ENCODE measurements at places on chromosomes 5 and 9. TPM values are rescaled to one million over a fixed set of nuclear protein-coding genes. Genes with fewer than 3 reads are reported as not detected.
A peak's percentile ranks its signal among the peaks of the same experiment; 100 is the strongest.

Gene LCN15
- not detected for polyA plus RNA-seq

Gene IL13
- polyA plus RNA-seq: not detected

Gene TOR1A
- 20.0 TPM for polyA plus RNA-seq

Gene TTLL11
- 1.6 TPM for polyA plus RNA-seq

Gene ARL14EPL
- polyA plus RNA-seq: not detected

Gene C5orf34
- polyA plus RNA-seq: 1.2 TPM

Gene IFNK
- polyA plus RNA-seq: not detected

Gene CYSRT1
- 0.64 TPM for polyA plus RNA-seq

Gene PSAT1
- polyA plus RNA-seq: 8.6 TPM

Gene NIPAL4
- 0.39 TPM for polyA plus RNA-seq

Gene FAT2
- polyA plus RNA-seq: 0.06 TPM

Gene RNF208
- polyA plus RNA-seq: 2.3 TPM

Gene NEURL1B
- polyA plus RNA-seq: 0.49 TPM

DNA sequence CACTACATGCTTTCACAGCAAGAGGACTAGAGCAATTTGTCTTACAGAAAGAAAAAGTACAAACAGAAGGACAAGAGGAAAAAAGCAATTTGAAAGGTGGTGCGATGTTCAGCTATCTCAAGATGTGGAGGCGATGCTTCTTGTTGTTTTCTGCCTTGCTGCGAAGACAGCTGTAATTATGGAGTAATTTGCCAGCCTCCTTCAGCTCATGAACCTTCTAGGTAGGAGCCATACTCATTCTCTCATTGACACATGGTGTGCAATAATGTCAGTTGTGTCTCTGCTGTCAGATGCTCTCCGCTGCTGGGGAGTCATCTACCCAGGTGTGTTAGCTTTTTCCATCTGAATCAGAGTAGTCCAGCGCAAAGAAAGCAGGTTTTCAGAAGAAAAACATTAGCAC is 424.5 kb downstream of the NR2F1-AS1 start:
- no peak for DNase-seq

DNA sequence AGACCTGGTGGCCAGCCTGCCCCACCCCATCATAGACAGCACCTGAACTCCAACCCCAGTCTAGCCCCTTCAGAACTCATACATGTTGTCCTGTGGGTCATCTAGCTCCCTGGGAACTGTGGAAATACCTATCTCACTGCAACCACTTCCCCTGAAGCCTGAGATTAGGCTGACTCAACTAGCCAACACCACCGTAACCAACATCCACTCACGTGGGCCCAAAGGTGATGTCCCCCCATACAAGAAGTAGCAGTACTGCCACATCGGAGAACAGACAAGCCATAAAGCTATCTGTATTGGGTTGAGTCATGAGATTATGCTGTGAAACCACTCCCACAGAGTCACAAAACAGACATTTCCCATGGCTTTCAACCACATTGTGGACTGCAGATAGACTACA is 46.6 kb downstream of the OSMR start:
- no peak for DNase-seq

GRCh38 chr9:86355814-86356213 is 1.6 kb upstream of the TUT7 start:
- no peak for DNase-seq

GRCh38 chr5:1502046-1502736 is 21.6 kb downstream of the LPCAT1 start:
- DNase-seq: peak; percentile 95

GRCh38 chr5:135857630-135858311 is 23.3 kb downstream of the SLC25A48 start:
- DNase-seq: no peak

GRCh38 chr5:146751054-146751453 is 127.5 kb downstream of the PPP2R2B start:
- no peak for DNase-seq

DNA sequence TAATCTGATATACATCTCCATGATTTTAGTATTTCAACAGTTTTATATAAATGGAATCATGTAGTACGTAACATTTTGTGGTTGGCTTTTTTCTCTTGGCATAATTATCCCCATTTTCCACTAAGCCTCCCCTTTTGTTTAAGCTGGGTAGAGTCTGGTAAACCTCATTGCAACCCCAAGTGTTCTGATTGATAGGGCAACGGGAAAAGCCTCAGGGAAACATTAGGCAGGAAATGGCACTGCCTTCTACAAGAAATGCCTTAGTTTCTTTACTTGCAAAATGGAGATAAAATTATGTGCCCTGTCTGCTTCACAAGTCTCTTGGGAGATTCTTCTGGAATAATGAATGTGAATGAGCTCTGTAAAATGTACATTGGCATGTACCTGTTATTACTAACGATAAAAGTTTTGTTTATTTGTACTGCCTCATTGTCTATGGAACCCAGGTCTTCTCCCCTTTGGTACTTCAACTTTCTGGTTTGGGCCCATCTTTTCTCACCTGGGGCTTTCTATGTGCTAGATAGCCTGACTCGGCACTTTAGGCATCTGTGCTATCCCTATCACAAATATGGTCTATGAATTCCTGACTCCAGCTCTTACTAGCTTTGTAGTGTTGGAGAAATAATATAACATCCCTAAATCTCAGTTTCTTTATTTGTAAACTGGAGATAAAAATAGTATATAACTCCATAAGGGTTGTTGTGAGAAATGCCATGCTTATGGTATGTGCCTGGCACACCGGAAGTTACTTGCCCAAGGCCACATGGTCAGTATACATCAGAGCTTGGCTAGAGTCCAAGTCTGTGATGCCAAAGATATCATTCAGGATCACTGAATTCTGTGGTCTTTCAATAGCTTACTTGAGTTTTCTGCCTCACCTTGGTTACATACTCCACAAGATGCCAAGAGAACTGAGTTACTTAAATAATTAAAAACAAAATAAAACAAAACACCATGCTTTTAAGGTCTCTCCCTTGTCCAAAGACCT is 48.2 kb upstream of the ZNF169 start:
- DNase-seq: no peak

DNA sequence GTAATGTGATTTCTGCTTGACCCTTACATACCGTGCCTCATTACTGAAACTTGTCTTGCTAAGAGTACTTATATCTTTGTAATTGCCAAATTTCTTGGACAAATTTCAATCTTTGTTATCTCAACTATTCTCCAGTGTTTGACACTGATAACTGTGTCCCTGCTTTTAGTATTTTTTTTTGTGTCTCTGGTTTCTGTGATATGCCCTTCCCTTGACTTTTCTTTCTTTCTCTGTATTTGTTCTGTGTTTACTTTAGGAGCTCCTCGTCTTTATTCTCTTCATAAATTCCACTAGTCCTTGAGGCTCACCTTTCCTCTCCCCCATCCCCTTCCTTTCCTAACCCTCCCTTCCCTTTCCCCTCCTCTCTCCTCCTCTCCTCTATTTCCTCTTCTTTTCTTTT is 123.7 kb upstream of the FBXL17 start:
- DNase-seq: no peak

- DNase-seq: no peak
Observed at GRCh38 chr9:128190516-128191405, 611 bp downstream of the CIZ1 start.

DNA sequence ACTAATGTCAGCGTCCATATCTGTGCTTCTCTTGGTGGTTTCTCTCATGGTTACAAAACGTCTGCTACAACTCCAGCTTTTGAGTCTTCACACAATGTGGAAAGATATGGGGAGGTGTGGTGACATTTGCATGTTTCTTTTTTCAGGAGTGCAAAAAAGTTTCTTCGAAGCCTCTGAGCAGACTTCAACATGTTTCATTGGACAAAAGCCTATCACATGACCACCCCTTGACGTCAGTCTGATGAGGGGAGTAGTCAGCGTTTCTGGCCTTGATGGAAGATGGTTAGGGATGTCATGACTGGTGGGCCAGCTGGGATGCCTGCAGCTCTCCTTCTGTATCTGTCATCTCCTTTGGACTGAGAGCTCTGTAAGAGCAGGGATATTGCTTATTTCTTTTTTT is 61.4 kb downstream of the PTPDC1 start:
- no peak for DNase-seq

GRCh38 chr5:7040111-7040510 is 326.9 kb downstream of the TENT4A start:
- DNase-seq: no peak

DNA sequence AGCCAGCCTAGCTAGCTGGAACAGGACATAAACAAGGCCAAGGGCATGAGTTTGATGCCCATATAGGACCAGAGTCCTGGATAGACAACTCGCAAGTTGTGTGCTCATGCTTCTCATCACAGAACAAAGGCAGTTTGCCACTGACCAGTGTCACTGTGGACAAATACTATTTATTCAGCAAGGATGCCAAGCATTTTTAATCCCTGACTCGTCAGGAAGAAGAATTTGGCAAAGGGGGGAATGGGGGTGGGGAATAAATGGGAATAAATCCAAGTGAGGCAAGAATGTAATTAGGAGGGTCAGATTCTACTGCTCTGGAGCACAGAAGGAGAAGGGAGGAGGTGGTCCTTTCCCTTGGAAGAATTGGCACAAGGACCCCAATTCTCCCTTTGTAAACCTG is 46.8 kb upstream of the ANKRD55 start:
- DNase-seq: no peak

- DNase-seq: no peak
Observed at GRCh38 chr5:107396351-107396690, 274.4 kb downstream of the EFNA5 start.

DNA sequence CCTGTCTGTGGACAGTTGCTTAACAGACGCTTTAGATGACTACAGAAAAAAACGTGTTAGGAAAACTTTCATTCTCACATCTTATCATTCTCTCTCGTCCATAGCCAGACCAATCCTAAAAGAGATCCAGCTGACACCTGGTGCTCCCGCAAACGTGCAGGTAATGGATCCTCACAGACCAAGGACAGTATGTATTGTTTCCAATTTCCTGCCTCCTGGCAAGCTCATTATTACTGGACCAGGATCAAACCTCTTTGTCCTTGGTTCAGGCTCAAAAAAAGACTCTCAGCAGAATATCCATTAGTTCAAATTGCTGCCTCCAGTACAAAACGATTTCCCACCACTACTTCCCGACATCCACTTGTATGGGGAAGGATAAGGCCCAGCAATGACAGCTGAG is 62.4 kb downstream of the SERINC5 start:
- DNase-seq: no peak

- DNase-seq: no peak
Observed at GRCh38 chr5:34452170-34452828, 203.8 kb upstream of the RAI14 start.

DNA sequence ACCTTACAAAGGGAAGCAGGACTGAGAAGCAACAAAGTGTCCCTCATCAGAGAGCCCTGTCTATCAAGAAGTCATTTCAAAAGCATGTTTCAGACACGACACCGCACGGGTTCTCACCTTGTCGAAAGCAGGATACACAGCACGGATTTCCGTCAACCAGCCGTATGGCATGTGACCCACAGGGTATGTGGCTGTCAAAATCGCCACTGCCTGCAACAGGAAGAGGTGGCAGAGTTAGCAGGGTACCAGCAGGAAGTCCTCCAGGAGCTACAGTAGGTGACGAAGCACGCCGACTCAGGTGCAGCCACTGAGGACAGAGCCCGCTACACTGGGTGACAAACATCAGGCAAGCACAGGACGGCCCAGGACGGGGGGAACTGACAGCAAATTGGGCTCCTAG is 81.2 kb downstream of the OTULIN start:
- peak; percentile 79 for DNase-seq

- DNase-seq: peak; percentile 89
Observed at GRCh38 chr5:139848508-139849100, 53.0 kb downstream of the PSD2 start.

DNA sequence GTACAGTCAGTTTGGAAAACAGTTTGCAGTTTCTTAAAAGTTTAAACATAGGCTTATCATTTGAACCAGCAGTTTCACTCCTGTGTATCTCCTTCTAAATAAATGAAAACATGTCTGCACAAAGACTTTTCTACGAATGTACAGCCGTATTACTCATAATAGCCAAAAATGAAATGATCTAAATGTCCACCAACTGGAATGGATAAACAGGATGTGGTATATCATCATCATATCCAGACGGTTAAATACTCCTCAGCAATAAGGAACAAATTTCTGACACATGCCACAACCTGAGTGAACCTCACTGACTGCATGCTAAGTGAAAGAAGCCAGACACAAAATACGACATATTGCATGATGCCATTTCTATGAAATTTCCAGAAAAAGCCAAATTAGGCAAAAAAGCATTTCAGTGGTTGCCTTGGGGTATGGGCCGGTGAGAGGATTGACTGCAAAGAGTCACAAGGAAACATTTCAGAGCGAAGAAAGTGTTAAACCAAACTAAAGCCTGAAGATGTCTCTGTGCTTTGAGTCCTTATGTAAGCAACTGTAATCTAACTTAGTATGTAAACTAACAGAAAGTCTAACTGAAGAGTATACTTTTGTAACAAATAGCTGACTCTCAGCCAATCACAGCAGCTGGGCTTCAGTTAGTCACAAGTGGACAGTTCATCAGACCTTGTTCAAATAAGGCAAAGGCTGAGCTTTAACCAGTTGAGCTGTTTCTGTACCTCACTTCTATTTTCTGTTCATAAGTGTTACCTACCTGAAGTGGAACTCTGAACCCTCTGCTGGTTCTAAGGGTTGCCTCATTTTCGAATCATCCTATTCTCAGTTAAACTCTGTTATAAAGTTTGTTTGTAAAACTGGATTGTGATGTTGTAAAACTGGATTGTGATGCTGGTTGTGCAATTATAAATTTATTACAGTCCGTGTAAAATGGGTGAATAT is 65.2 kb downstream of the TRIO start:
- no peak for DNase-seq

GRCh38 chr5:151632524-151632923 is 41.4 kb upstream of the FAT2 start:
- no peak for DNase-seq

DNA sequence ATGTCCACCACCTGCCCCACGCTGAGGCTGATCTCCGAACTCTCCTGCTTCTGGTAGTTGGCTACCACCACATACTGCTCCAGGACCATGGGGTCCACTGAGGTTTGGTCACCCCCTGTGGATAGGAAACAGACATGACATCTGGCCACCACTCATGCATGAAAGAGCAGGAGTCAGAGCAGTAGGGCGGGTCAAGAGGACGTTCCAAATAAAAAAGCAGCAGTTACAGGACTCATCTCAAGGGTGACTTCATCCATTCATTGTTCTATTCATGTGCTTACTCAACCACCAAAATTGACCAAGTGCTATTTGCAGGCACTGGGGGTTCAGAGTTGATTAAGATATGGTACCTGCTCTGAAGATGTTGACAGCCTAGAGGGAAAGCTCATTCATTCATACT is 79.2 kb upstream of the UBTD2 start:
- no peak for DNase-seq

DNA sequence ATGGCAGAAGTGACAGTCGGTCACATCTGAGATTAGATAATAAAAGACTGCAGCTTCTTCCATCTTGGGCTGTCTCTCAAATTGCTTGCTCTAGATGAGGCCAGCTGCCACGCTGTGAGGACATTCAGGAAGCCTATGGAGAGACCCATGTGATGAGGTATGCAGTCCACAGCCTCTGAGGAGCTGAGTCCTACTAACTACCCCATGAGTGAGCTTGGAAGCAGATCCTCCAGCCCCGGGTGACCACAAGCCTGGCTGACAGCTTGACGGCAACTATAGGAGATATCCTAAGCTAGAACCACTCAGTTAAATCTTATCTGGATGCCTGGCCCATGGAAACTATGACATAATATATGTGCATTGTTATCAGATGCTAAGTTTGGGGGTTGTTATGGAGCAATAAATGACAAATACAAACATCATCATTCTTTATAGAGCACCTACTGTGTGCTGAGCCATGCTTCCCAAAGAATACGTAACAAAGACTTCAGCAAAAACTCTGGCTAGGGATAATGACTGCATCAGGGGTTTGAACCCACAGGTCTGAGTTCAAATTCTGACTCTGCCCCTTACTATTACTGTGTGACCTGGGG is 26.7 kb downstream of the KCNV2 start:
- no peak for DNase-seq
